AG04450 (cell line): ENCODE measurements at places on chromosomes 13 and 19.
A peak's percentile ranks its signal among the peaks of the same experiment; 100 is the strongest.

GRCh38 chr13:44575741-44576350, at the start of gene TSC22D1:
Gene TSC22D1, minus strand, starts transcription at chr13:44576330. Its CDS starts 256 bp downstream, at chr13:44576074.
- no peak for DNase-seq

DNA sequence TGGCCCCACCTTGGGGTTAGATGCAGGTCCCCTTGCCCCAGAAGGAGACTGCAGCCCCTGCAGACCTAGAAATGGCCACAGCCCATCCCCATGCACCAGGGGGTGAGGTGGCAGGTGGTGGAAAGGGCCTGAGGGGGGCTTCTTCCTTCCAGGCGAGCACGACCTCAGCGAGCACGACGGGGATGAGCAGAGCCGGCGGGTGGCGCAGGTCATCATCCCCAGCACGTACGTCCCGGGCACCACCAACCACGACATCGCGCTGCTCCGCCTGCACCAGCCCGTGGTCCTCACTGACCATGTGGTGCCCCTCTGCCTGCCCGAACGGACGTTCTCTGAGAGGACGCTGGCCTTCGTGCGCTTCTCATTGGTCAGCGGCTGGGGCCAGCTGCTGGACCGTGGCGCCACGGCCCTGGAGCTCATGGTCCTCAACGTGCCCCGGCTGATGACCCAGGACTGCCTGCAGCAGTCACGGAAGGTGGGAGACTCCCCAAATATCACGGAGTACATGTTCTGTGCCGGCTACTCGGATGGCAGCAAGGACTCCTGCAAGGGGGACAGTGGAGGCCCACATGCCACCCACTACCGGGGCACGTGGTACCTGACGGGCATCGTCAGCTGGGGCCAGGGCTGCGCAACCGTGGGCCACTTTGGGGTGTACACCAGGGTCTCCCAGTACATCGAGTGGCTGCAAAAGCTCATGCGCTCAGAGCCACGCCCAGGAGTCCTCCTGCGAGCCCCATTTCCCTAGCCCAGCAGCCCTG, 4.2 kb upstream of the F10 start:
- DNase-seq: no peak

DNA sequence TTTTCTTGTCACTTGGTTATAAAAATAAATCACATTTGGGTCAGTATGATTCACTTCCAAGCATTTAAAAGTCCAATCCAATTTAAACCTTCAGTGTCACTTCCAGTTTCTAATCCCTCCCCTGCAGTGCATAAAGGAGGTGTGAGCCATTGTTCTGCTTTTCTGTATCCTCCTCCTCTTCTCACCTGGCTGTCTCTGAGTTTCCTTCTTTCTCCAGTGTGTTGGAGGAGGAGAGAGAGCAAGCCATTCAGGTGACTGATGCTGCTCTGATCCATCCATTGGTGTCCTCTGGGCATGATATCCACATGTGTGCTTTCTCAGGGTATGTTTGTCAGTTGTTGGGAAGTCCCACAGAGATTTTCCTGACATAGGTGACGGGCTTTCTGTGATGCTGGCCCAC, 1.2 kb downstream of the NUDT15 start:
- no peak for DNase-seq

GRCh38 chr13:97109841-97110492, 112.2 kb upstream of the MBNL2 start:
- no peak for DNase-seq

DNA sequence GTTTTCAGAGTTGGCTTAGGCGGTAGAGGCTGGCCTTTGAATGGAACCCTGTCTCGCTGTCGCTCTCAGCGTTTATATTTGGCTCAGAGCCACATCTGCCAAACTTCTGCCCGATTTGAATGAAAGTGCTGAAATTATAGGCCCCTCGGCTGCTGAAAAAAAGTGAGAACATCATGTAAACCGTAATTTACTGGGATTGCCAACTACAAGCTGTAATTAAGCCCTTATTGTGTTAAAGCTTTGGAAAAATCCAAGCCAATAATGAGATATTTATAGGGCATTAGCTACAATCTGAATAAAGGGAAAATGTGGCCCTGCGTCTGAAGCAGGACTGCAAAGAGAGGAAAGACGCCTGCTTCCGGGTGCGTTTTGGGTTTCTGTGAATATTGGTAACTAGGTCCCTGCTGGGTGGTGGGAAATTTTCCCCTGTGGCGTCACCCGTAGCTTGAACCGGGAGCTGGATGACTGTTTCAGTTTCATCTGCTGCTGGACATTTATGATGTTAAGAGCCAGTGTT, 9.9 kb downstream of the DNM2 start:
- no peak for DNase-seq

- DNase-seq: no peak
Observed at GRCh38 chr19:17243830-17244617, 1.7 kb downstream of the NR2F6 start.

DNA sequence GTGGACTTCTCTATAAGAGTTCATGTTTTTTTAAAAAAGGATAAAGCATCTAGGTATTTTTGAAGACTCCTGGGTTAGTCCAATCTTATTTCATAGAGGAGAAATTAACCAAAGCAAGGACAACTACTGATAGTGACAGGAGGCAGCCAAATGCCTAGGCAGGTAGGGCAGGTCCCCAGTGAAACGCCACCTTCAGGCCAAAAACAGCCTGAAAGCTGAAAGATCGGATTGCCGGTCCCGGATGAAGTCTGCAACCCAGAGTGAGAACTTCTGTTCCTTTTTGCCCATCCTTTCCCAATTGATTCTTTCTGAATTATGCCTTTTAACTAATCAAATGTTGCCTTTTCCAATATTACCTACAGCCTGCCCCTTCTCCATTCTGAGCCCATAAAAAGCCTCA, 6.1 kb upstream of the GGACT start:
- no peak for DNase-seq

- DNase-seq: no peak
Observed at GRCh38 chr13:98769736-98770135, 17.3 kb upstream of the SLC15A1 start.

- peak; percentile 6 for DNase-seq
Observed at GRCh38 chr13:21232196-21232595, 55.7 kb downstream of the MRPL57 start.

- DNase-seq: no peak
Observed at GRCh38 chr19:19405971-19406877, 749 bp downstream of the GATAD2A start.

GRCh38 chr19:9636018-9636417, 15.0 kb upstream of the ZNF561 start:
- no peak for DNase-seq

- no peak for DNase-seq
Observed at GRCh38 chr19:28949535-28949934, 263.4 kb downstream of the UQCRFS1 start.

- no peak for DNase-seq
Observed at GRCh38 chr19:32018014-32018413, 327.4 kb upstream of the ZNF507 start.

GRCh38 chr13:112072534-112073244, 5.7 kb downstream of the SOX1 start:
- no peak for DNase-seq

DNA sequence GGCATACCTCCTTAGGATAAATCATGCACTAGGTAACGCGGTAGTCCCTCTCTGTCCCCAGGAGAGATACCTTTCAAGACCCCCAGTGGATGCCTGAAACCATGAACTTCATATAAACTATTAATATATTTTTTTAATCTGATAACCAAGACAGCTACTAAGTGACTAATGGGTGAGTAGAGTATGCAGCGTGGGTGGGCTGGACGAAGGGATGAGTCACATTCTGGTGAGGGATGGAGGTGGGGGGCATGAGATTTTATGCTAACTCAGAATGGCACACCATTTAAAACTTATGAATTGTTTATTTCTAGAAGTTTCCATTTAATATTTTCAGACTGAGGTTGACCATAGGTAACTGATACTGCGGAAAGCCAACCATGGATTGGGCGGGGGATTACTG, 46.2 kb downstream of the CDK8 start:
- no peak for DNase-seq

DNA sequence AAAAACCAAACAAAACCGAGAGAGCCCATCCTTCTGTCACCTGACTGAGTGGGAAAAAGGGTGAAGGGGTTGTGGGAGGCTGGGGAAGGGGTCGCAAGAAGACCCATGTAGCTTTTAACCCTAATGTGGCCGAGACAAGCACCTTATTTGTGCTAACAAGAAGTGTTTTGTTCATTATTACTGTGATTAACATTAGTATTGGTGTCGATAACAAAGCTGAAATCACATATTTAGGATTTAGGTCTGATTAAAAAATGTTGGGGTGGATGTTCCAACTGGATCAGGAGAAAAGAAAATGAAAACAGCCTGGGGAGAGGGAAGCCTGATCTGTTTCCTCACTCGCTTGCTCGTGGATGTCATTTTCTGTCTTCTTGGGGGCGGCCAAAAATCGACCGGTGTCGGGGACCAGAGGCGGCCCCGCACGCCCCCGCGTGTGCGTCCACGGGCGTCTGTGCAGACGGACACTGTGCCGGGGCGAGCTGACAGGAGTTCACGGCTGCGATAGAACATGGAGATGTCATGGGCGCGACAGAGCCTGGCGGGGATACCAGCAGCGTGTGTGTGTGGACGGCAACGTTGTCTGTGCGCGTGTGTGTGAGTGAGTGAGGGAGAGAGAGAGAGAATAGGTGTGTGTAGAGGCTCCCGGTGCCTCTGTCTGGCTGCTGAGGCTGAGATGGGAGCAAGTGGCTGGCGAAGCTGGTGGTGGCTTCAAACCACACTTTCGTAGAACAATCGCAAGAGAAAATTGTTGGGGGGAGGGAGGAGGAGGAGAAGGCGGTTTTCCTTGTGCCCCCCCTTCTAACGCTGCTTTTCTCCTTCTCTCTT, 29.1 kb downstream of the NFIX start:
- no peak for DNase-seq

- no peak for DNase-seq
Observed at GRCh38 chr13:87295636-87296035, 375.5 kb upstream of the SLITRK5 start.

DNA sequence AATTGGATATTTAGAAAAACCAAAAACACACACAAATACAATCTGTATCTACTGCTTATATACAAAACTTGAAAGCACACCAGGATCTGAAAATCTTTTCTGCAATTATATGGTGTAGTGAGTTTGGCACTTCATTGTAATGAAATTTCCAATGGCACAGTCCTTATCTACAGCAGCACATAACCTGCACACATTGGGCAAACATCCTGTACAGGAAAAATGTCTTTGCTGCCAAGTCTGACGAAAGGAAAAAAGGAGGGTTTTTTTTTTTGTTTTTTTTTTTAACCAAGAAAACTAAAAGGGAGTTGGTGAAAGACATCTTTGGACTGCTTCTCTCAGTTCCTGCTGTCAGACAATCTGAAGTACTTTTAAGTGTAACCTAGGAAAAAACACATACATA, 107.8 kb downstream of the FOXO1 start:
- no peak for DNase-seq
